ENCODE measurements at places on chromosomes 5 and 9.

GRCh38 chr5:16712620-16713019, 95.8 kb upstream of the RETREG1 start:
- DNase-seq, result no peak

- no peak for DNase-seq
These were observed 25.2 kb upstream of the PITX1 start for GRCh38 chr5:135059000-135059923.

DNA sequence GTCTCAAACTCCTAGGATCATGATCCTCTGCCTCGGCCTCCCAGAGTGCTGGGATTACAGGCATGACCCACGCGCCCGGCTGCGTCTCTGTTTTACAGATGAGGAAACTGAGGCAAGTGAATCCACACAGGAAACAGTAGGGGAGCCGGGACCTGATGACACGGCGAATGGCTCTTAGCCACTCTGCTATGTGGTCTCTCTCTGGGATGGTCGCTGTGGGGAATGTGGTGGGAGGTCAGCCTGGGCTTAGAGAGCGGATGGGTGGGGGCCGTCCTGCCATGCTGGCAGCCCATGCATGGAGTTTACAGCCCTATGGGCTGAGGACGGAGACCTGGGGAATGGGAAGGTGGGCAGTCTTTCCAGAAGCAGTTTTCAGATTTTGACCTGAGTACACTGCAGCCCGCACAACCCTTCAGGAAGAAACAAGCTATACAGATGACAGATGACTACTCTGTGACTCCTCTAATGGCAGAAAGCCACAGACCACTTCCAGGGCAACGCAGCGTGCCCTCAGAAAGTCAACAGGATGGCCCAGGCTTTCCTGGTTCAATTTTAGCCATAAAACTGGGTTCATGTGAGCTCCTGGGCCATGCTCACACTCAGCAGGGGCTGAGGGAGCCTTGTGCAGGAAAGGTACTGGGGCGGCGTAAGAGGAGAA, 136.1 kb upstream of the RAPGEF1 start:
- no peak for DNase-seq

- no peak for DNase-seq
These were observed 30.1 kb downstream of the FXN start for GRCh38 chr9:69065660-69066059.

- no peak for DNase-seq
These were observed 737.7 kb downstream of the TLE1 start for GRCh38 chr9:80951675-80952074.

- DNase-seq, result peak; percentile 53
These were observed 43.1 kb downstream of the NDFIP1 start for GRCh38 chr5:142151436-142152383.

DNA sequence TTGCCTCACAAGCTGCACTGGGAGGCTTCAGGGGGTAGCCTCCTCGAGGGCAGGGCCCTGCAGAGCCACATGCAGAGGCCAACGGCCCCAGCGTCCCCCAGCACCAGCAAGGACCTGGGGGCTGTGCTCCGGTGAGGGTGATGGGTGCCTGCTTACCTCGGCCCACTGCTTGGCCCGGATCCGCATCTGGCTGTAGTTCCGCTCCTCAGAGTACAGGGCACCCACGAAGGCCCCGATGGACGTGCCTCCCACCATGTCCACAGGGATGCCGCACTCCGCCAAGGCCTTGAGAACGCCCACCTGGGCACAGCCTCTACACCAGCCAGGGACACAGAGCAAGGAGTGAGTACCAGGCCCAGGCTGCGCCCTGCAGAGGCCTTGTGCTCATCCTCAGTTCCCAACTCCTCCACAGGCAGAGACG, 8.0 kb upstream of the NSMF start:
- no peak for DNase-seq

- no peak for DNase-seq
These were observed 79.0 kb downstream of the SGCD start for GRCh38 chr5:156405988-156406387.

DNA sequence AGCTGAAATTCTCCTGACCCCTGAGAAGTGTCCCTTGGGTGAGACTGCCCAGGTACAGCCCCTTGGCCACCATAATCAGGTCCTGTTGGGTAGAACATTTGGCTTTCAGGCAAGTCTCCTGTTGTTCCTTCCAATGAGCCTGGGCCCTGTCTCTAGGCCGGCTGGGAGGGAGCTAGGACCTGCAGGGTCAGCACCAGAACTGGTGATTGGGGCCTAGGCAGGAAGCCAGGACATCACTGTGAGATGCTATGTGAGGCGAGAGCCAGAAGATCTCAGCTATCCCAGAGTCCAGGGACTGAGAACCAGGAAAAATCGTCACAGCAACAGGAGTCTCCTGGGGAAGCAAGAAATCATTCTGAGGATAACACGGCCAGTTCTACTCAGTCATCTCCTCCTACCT, 51.5 kb downstream of the PCDH1 start:
- DNase-seq, result no peak

GRCh38 chr5:132601071-132601728, 44.4 kb downstream of the RAD50 start:
- DNase-seq, result no peak

DNA sequence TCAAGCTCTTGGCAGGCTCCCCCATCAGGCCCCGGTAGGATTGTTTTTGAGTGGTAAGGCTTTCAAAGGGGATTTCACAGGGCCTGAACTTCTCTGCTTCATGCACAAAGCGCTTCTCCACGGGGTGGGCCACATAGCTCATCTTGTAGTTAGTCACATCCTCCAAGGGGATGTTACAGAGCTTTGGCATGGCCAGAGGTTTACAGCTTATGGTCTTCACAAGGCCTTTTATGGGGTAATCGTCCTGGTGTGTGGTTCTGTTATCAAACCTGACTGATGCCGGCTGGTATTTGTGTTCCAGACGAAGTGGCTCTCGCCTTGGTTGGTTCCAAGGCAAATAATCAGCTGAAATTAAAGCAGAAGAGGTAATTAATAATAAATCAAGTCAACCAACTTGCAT, 104.3 kb downstream of the SAXO1 start:
- no peak for DNase-seq

DNA sequence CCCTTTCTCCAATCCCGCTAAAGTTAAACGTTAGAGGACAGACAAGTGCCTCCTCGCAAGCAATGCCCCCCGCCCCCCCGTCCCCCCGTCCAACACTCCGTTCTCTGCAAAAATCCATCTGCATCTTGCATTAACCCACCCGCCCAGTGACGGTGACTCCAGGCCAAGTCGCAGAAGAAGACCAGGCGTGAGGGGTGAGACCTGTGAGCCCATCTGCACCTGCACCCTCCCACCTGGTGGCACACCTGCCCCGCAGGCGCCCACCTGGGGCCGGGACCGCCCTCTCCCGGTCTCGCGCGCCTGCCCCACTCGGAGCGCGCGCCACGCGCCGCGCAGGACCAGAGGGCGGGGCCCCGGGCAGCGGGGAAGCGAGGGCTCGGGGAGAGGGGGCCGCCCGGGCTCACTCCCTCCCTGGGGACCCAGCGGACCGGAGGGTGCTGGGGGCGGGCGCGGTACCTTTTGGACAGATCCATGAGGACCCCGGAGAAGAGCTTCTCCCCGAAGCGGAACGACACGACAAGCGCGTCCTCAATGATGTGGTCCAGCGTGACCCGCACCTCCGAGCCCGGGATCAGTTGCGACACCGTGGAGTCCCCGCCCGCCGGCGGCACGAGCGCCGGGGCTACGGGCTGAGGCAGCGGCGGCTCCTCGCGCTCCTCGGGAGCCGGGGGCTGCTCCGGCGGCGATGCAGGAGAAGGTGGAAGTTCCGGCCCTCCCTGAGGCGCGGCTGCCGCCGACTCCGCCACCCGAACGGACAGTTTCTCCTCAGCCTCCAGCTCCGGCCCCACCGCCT, 705 bp downstream of the PWWP2A start:
- DNase-seq, result peak; percentile 63

- no peak for DNase-seq
These were observed 153.2 kb downstream of the XRCC4 start for GRCh38 chr5:83230511-83230910.

DNA sequence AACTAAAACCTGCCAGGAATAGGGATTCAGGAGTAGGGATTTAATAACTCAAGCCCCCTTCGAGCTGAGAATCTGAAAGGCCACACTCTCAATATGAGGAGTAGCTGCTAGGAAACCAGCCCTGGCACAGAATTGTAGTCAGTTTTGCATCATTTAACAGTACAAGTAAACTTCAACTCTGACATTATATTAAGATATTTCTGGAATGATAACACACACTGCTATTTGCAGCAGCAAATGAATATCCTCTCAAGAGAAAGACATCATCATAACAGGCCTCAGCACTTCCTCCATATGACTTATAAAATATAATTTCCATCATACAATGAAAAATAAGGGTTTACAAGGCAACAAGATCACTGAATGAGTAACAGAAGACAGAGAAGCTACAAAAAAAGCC, 138.2 kb upstream of the RFX3 start:
- no peak for DNase-seq

GRCh38 chr9:16150501-16150900, 597.7 kb downstream of the CCDC171 start:
- no peak for DNase-seq

- DNase-seq, result no peak
These were observed 104.0 kb upstream of the POU5F2 start for GRCh38 chr5:93845376-93845775.

DNA sequence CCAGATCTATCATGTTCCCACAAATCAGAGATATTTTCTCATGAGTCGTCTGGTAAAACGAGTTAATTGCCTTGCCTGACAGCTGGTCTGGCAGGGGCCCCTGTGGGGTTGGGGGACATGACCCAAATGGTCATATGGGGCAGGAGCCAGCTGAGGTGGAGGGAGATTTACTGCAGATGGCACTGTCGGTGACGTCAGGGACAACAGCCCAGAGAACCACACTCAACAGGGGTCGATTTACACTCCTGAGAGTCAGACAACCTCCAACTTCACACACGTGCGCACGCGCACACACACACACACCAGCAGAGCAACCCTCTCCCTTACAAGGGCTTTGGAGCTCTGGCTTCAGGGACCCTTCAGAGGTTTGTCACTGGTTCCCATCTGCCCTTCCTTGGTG, 23.4 kb upstream of the GABRP start:
- DNase-seq, result no peak

- DNase-seq, result no peak
These were observed 137.2 kb upstream of the TAF11L2 start for GRCh38 chr5:17360879-17361278.

DNA sequence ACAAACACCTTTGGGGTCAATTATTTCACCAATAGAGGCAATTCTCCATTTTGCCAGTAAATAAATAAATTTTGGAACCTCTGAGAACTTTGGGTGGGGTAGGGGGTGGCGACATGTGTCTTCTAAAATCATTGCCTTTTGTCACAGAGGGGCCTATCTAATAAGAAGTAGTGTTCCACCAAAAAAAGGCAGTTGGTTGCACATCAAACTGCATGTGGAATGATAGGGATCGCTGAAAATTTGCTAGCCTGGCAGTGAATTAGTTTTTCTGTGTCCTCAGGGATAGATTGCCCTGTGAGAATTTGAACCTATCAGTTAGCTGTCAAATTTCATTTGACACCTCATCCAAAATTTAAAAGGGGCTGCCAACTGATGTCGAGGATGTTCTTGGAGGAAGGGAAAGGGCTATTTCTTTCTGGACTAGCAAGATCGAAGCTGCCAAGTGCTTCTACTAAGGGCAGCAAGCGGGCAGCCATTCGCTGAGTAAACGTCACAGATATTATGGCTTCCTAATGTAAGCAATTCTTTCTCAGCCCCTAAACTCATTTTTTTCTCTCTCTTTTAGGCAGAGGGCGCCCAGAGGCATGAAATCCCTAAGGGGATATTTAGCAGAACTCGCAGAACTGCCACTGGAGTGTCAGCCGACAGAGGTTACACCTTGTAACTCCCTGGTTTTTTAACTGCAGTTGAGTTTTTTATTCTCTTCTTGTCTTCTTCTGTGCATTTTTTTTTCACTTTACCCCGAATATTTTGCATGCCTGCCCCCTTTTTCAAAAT, 2208.1 kb upstream of the WWC1 start:
- DNase-seq, result no peak

GRCh38 chr5:75226916-75227315, 9.8 kb downstream of the ANKRD31 start:
- no peak for DNase-seq

DNA sequence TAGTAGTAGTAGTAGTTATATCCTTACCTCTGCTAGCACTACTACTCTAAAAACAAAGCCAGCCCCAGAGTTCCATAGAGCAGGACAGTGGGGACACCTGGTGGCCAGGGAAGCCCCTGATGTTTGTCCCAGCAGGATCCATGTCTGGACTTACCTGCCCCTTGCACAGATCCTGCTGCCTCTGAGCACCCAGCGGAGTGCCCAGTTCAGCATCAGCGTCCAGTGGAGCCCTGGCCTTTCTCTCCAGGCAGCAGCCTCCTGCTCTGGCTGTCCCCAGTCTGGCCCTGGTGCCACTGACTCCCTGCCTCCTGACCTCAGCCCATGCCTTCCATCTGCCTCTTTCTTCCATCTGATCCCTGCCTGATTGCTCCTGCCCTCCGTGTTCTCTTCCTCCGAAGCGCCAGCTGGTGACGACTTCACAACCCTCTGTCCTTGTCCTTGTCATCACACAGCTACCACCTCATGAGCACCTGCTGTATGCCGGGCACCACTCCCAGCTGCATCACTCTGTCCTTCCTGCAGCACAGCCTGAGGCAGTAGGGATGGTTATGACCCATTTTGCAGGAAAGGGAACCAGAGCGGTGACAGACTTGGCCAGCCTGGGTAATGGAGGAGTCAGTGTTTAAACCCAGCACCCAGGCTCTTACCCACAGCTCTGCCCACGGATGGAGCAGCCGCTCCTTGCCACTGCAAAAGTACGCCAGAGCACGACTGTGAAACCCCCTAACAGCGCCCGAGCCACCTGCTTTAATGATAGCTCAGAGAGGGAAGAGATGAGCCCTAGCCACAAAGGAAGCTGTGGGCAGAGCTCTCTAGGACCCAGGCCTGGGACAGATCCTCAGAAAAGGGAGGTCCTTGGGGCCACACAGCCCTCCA, 11.5 kb downstream of the SARDH start:
- peak; percentile 71 for DNase-seq

- no peak for DNase-seq
These were observed 297.2 kb downstream of the MED10 start for GRCh38 chr5:6080930-6081726.

DNA sequence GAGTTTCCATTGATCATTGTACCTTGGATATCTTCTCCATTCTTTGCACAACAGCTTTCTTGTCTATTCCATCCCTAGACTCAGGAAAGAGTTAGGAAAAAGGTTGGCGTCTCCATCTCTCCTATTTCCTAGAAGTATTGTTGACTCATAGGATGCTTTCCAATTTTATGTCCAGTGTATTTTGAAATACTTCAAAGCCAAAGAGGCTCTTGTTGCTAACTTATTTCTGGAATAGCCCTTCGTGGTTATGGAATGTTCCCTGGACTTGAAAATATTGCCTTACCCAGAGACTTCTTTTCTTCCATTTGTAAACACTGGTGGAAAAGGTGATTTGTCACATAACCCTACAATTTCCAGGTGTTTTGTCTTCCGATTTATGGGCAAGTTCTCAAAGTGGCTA, 402.3 kb upstream of the ZNF608 start:
- DNase-seq, result no peak

GRCh38 chr9:35832814-35833213, 3.8 kb downstream of the TMEM8B start:
- no peak for DNase-seq

DNA sequence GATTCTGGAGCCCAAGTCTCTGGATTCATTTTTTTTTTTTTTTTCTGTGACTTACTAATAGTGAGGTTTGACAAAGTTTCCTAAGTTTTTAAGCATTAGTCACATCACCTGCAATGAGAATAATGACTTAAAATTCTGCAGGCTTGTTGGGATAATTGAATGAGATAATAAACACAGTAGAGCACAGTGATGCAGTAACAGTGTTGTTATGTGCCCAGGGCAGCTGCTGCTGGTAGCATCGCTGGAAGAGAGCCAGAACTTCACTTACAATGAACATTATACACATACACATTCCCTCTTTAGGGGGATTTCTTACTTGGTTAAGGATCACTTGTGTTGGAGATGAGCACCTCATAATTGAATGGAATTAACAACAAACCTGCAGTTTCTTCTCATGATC, 78.9 kb downstream of the ALDH7A1 start:
- no peak for DNase-seq
